ENCODE measurements at places on chromosomes 3 and 15.

- no peak for DNase-seq
Measured at GRCh38 chr3:20608054-20608738, 422.2 kb upstream of the SGO1 start.

GRCh38 chr3:126714276-126714900 is 10.3 kb downstream of the CHCHD6 start:
- DNase-seq: no peak

- no peak for DNase-seq
Measured at GRCh38 chr15:40276927-40277326, 5.9 kb downstream of the ANKRD63 start.

- no peak for DNase-seq
Measured at GRCh38 chr3:52546111-52546901, 9.9 kb downstream of the UQCC5 start.

GRCh38 chr3:191148131-191148530 is 50.9 kb upstream of the OSTN start:
- DNase-seq: peak; percentile 6

DNA sequence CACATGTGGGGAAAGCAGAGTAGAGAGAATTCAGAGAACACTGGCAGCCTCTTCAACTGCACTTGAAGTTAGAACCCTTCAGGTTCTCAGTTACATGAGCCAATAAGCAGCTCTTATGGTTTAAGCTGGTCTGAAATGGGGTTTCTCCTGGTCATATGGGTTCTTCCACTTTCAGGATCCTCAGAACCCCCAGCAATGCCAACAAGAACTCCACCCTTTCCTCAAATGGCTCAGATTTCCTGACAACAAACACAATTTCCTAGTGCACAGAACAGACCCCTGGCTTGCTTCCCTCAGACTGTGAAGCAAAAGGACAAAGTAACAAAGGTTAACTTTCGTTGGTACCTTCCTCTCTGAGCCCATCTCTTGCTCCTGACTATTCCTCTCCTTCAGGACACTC is 23.9 kb upstream of the FRMD4B start:
- no peak for DNase-seq

DNA sequence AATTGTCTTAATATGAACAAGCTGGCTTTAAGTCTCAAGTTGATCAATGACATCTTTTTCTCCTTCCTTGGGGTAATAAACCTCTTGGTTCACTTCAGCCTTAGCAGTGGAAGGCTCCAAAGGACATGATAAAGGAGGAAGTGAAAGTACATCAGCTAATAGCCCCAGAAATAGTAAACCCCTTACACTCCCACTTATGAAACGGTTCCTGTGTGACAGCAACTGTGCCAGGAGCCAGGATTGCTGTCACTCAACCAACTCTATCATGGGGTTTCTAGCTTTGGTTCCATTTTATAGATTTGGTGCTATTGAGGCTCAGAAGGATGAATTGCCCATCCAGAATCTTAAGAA is 216.7 kb downstream of the ABHD5 start:
- DNase-seq: no peak

- no peak for DNase-seq
Measured at GRCh38 chr3:181919375-181919774, 207.7 kb downstream of the SOX2 start.

DNA sequence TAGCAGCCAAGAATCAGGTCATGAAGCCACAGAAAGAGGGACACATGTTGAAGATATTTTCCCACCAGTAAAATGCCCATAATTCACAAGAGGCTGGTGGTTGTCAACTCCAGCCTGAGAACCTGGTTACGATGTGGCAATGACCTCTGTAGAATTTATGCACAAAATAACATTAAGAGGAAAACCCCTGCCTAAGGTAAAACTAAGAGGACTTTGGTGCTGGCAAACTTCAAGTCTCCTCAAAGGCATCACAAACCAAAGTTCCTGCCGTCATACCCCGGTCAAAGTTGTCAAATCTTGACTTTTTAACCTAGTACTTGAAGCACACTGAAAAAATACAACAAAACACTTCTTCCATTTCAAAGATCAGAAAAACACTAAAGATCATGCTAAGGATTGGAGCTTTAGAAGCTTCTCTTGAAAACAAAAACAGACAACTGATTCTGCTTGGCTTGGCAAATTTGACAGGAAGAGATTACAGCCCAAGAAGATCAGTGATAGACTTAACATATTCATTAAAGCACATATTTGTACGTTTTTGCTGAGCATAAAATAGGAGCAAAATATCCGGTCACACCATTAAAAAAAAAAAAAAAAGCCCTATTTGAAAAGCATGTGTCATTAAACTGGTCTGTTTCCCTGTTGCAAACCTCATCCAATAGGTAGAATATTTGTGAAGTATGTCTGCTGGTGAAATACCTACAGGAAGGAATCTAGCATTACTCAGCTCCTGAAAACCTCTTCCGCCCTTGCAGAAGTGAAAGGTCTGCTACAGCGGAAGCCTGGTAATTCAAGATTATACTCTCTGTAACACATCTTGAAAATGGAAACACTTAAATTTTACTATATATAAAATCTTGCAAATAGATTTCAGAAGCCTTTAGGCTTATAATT is 22.8 kb downstream of the EIF4E3 start:
- DNase-seq: no peak

DNA sequence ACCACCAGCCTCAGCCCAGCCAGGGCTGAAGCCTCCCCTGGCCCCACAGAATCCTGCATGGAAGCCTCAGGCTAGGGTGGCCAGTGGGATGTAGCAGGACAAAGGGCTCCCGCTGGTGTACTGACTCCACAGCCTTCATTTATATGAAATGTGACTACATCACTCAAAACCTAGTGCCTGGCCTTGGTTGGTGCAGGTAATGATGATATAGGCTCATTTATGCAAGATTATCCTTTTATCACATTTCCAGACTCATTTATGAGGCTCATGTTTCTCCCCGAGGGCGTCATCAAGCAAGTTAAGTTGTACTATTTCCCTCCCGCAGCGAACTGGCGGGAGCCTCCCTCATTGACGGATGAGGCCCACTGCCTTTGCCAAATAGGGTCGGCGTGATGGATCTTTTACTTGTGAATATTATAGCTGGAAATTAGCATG is 179.1 kb upstream of the SMAD3 start:
- DNase-seq: no peak

DNA sequence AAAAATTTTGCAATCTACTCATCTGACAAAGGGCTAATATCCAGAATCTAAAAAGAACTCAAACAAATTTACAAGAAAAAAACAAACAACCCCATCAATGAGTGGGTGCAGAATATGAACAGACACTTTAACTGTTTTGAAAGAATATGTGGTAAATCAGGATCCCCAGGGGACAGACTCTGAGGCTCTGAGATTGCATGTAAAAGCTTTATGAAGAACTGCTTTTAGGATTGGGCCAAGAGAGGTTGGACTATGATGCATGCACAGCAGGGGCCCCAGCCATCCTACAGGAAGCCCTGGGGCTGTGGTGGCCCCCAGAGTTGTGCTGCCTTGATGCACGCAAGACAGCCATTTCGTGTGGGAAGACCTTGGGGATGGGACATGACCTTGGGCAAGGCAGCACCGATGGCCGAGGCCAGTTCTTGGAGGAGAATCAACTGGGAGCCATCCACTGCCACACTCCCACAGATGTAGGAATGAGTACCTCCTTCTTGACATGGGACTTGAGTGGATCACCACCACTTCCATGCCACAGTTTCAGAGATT is 298.1 kb upstream of the THBS1 start:
- no peak for DNase-seq

GRCh38 chr15:96181873-96182301 is 148.6 kb upstream of the NR2F2 start:
- no peak for DNase-seq

DNA sequence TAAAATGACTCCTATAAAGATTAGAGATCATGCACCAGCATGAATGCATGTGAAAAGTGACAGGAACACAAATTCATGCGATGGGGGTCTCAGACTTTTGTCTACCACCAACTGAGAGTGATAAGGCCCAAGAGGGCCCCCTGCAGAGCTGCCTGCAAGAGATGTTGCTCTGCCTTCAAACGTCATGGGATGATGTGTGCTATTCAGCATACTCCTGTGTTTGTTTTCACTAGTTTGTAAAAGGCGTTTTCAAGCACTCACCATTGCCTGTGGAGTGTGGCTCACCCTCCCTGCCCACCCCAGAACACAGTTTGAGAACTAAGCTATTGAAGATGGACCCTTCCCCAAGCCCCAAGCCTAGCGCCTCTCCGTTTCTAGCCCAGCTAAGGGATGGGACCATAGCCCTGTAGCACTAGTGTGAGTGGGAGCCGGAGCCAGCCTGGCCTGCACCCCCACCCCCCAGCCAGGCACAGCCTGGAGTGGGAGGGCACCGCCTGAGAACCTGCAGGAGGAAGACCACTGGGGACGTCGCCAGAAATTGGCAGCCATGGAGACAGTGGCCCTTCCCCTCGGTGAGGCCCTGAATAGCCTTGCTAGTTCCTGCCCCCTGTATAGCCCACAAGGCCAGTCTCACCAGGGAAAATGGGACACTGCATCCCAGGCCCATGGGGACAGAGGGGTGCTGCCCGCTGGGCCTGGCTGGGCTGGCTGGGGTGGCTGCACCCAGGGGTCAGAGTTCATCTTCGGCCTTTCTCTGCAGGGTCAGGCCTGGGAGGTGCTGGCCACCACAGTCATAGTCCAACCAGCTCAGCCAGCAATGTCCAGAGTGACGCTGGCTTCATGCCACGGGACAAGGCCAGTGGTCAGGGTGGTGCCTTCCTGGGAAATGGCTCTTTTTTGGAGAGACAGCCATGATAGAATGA is 22.6 kb upstream of the KLF13 start:
- DNase-seq: no peak

GRCh38 chr3:168696051-168696450 is 600.3 kb upstream of the GOLIM4 start:
- DNase-seq: no peak

GRCh38 chr15:56286213-56286612 is 42.5 kb upstream of the RFX7 start:
- DNase-seq: no peak

- DNase-seq: no peak
Measured at GRCh38 chr3:177860184-177860583, 662.9 kb upstream of the TBL1XR1 start.

GRCh38 chr15:25869701-25870100 is 6.6 kb upstream of the ATP10A start:
- no peak for DNase-seq

- DNase-seq: no peak
Measured at GRCh38 chr3:127900536-127900935, 14.5 kb upstream of the KBTBD12 start.

- DNase-seq: no peak
Measured at GRCh38 chr3:13352621-13353131, 67.4 kb downstream of the NUP210 start.

- no peak for DNase-seq
Measured at GRCh38 chr3:37864904-37865303, 3.2 kb downstream of the CTDSPL start.

DNA sequence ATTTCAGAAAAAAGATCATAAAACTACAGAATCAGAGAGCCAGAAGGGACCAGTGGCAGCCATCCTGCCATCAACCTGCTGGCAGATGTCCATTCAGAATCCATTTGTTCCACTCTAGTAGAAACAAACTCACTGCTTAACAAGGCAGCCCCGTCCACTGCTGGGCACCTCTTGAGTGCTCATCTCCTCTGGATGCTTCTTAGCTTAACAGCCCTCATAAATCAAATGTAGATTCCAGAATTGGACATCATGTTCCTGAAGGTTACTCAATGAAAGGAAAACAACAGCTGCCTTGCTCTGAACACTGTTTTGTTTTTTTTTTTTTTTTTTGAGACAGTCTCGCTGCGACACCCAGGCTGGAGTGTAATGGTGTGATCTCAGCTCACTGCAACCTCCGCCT is 37.3 kb downstream of the ABCC5 start:
- DNase-seq: no peak

DNA sequence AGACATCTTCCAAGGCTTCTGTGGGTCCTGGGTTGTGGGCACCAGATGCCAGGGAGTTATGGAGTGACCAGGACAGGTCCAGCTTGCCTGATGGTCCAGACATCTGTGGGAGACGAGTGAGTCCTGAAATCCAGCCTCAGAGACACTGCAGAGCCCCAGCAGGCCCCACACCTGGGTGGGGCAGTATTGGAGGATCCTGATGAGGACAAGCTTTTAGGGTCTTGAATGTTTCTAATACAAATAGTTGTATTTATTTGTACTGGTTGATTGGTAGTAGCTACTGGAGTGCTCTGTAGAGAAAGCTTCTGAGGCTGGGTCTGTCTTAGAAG is 67.5 kb upstream of the PRR23C start:
- DNase-seq: no peak

- DNase-seq: no peak
Measured at GRCh38 chr15:75349851-75350588, 3.2 kb downstream of the NEIL1 start.

DNA sequence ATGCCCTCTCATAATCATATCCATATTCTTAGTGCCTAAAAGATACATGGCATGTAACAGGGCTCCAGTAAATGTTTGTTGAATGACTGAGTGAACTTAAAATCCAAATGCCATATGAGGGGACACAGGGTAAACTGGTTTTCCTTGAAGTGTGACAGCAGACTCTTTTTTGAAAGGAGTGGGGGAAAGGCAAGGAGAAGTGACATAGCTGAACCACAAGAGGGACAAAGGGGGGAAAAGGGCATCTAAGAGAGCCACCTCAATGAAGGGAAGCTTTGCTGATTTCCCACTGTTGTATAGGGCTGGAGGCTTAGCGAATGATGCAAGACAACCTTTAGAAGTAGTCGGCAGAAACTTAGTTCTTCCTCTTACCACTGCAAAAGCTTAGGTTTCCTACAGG is 9.1 kb downstream of the TRIM42 start:
- DNase-seq: no peak

- no peak for DNase-seq
Measured at GRCh38 chr3:142595581-142595950, 627 bp upstream of the PLS1 start.

DNA sequence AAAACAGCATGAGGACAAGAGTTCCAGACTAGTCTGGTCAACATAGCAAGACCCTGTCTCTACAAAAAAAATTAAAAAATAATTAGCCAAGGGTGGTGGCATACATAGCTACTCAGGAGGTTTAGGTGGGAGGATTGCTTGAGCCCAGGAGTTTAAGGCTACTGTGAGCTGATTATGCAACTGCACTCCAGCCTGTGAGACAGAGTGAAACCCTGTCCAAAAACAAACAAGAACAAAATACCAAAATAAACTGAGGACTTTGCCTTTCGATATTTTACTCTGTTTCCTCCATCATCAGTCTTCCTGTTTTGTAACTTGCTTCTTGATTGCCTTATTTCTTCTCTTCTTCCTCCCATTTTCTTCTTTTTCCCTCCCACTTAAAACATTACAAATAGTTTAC is 504.4 kb downstream of the ROBO1 start:
- no peak for DNase-seq

DNA sequence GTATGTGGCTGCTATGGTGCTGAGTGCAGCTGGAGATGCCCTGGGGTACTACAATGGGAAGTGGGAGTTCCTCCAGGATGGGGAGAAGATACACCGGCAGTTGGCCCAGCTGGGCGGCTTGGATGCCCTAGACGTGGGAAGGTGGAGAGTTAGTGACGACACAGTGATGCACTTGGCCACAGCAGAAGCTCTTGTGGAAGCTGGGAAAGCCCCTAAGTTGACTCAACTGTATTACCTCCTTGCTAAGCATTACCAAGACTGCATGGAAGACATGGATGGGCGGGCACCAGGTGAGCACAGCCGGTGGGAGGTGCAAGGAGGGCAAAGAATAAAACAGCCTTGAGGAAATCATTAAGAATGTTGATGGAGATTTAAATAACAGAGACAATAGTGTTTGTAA is 2.9 kb downstream of the ADPRH start:
- no peak for DNase-seq
